NCI-H187 treated with DMSO at 0.1 percent for 48 hours (cell line): ENCODE measurements at places on chromosomes 4 and X.

DNA sequence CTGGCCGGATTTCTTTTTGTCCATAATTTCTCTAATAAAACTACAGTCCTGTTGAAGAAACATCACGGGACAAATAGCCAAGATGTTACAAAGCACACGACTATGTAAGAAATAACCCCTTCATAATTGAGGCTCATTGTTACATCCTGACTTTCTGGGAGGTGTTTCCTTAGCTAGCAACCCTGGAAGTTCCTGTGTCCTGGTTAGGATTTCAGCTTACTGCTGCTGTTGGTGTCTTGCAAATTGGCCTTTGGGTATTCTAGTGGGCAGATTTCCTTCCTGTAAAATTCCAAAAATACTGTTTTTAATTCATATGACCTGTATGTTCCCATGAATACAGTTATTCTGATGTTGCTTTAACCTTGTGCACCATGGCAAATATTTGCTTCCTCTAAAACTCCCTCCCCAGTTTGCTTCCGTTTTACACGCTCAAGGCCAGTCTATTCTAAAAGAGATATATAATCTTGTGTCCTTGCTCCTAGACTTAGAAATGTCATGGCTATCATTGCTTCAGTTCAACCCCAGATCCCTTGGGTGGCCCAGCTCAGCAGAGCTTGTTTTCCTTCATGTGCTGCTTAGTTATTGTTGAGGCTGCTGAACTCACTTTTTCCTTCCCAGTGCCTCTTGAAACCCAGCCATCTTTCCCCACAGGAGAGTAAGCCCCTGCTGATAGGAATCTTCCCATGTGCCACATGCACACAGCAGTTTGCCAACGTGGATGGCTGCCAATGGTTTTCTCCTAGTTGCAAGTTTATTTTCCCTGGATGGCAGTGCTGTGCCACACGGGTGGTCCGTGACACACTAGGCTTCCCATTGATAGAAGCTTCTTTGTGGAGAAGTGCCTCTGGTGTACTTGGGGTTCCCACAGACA lies 75.8 kb downstream of the TSPAN7 start:
- DNase-seq, result no peak

DNA sequence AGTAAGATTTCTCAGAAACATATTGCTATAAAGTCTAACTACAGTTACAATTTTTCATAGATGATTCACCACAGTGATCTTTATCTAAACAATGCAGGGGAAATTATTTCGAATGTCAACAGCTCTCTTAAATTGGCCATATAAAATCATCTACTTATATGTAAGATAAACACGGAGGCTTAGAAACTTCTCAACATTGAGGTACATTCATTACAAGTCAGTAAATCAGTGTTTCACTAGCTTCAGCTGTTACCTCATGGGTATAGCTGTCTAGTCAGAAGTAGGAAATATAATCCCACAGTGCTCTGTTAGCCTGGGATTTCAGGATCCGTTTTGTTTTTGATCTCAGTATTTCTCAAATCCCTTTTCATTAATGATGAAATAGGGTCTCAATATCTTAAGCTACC lies 43.2 kb downstream of the PCDH7 start:
- no peak for DNase-seq

DNA sequence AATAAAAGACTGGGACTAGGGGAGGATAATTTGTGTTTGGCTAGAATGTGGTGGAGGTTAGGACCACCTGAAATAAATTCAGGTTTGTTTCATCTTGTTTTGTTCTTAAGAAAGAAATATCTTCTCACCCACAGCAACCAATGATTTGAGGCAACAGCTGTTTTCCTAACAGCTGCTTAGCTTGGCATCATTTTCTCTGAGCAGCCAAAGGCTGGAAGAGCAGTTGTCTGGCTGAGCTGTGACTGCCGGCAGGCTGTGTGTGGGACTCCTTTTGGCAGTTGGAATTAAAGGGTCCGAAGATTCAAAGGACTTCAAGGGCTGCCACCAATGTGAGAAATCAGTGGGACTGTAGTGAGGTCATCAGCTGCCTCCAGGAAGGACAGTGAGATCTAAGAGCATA lies 5.0 kb downstream of the TRIM75 start:
- DNase-seq, result no peak

DNA sequence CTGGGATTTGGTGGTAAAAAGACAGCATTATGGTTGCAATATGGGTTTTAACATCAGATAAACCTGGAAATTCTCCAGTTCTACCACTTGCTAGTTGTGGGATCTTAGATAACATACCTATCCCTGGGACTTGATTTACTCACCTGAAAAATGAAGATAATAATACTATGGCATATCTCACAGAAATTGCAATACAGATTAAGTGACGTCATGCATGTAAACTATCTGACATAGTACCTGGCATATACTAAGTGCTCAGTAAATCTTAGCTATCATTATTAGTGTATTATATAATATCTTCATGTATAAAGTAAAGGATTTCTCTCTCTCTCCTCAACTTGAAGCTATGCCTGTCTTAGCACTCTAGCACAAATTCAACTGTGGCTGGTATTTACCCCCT lies 192.5 kb downstream of the PCDH19 start:
- no peak for DNase-seq

DNA sequence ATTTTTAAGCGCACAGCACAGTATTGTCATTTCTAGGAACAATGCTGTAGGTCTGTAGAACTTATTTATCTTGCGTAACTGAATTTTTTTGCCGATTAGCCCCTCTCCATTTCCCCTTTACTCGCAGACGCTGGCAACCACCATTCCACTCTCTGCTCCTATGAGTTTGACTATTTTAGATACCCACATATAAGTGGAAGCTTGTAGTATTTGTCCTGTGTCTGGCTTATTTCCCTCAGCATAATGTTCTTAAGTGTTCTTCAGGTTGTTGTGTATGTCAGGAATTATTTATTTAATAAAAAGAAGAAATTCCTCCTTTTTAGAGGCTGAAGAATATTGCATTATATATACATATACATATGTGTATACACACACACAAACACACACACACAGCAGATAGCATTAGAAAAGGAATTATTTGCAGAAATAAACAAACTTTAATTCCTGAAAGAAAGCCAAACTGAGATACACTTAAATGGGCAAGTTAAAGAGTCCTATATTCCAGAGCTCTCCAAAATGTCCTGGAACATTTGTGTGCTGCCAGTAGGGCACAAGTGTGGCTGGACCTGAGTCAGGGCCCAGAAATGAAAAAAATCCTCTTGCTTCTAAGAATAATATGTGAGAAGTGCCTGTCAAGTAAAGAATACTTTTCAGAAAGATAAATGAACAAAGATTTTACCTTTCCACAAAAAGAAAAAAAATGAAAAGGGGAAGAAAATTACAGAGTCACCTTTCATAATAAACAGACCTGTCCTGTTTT lies 4.5 kb upstream of the ZNF330 start:
- DNase-seq, result no peak

- no peak for DNase-seq
These were observed 17.6 kb downstream of the ADRA2C start for GRCh38 chr4:3783693-3784306.

DNA sequence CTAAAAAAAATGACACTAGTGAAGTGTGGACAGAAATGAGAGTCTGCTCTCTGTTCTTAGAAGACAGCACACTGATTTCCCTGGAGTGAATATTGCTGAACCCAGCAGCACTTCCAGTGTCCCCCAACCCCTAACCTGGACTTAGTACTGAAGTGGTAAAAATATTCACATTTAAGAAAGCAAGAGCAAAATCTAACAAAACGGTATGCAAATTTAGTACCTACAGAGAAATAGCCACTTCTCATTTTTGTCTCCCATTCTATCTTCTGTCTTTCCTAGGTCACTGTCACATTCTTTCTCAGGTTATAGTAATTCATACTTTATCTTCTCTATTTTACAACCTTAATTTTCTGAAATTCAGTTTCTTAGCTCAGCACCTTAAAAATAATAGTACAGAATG lies 274.7 kb downstream of the CFAP299 start:
- no peak for DNase-seq

- DNase-seq, result no peak
These were observed 105.8 kb upstream of the PDHA1 start for GRCh38 chrX:19237901-19238300.
